ENCODE measurements at places on chromosomes 13 and 19. TPM values are rescaled to one million over a fixed set of nuclear protein-coding genes. Genes with fewer than 3 reads are reported as not detected.

- no peak for DNase-seq
These were observed 113.0 kb upstream of the ZNF507 start for GRCh38 chr19:32232449-32232848.

DNA sequence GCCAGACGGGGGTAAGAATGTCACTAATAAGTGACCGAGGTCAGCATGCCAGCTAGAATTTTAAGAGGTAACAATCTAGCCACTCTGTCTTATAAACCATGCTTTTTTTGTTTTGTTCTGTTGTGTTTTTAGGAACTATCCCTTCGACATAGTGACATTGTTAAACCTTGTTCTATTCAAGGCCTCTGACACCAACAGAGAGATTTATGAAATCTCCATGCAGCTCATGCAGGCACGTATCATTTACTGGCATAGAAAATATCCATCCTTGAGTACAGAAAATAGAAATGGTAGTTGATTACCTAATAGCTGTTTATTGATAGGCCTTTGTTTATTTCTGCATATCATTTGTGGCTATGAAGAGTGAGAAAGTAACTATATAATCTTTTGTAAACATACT is 113.4 kb downstream of the ZAR1L start:
- no peak for DNase-seq

DNA sequence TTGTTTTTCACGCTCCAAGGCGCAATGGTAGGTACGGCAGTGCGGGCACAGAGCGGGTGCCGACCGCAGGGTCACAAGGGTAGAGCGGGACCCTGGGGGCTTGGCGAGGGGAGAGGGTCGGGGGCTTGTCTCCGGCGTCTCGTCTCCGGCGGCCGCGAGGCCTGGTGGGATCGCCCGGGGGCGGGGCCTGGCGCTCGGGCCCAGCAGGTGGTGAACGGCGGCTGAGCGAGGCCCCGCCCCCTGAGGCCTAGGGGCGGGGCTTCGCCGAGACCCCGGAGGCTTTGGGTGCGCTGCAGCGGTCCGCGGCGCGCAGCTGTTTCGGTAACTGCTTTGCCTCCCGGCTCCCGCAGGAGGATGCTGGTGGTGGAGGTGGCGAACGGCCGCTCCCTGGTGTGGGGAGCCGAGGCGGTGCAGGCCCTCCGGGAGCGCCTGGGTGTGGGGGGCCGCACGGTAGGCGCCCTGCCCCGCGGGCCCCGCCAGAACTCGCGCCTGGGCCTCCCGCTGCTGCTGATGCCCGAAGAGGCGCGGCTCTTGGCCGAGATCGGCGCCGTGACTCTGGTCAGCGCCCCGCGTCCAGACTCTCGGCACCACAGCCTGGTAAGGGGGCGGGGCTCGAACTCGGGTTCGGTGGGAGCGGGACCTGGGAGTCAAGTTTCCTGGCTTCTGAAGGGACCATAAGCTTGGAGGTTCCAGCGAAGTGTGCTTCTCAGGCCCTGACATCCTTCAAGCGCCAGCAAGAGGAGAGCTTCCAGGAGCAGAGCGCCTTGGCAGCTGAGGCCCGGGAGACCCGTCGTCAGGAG is at the start of gene TSEN34:
Gene TSEN34 (plus strand): TSS at position 298 of the 800 bp plus-strand sequence. CDS start 57 bp downstream, at position 355.
- peak; percentile 90 for DNase-seq

Gene ZNF100
- 29.0 TPM for total RNA-seq

Gene ZNF383
- 10.1 TPM for total RNA-seq

Gene MRPS31
- total RNA-seq, result 28.8 TPM

Data from glutamatergic neuron (in vitro differentiated cells).